Right kidney (tissue), 9 donors: ENCODE measurements at places on chromosomes 7 and 10.

DNA sequence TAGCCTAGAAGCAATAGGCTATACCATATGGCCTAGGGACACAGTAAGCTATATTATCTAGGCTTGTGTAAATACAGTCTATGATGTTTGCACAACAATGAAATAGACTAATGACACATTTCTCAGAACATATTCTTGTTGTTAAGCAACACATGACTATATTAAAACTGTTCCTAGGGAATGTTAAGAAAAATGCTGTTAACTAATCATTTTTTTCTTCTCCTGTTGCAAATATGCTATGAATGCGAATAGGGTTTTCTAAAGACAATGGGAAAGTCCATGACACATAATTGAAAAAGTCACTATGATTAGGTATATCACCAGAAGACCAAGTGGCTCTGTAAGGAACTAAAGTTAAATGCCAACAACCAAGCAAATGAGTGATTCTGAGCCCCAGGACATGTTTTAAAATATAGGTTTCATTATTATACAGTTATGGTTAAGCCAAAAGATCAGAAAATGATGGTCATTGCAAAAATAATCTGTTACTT, 454.0 kb upstream of the SORCS1 start:
- DNase-seq, result no peak

DNA sequence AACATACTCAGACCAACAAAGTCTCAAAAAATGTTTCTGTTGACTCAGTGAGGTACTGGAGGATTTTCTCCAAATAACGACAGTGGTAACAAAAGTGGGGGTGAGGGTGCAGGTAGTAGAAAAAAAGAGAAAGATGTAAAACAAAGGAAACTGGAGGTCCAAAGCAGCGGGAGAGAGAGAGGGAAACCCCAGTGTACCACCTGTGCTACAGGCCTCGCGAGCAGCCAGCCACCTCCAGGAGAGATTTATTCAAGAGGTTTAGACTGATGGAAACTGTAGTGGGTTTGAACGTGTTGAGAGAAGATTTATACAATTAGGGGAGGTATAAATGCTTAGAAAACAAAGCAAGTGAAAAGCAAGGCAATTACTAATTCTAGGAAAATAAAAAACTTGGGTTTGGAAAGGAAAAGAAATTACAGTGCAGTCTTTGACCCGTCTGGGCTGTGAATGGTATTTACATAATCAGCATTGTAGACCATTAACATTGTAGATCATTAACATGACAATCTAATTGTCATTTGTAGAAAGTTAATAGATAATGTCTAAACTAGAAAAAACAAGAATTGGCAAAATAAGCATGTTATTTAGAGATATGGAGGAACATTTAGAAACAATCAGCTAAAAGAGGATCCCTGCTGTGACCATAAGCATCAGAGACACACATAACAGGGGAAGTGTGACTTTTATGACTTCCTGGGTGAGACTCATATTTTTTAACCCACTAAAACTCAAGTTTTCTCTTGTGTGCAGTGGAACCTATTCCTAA, 180.0 kb downstream of the RELN start:
- no peak for DNase-seq

DNA sequence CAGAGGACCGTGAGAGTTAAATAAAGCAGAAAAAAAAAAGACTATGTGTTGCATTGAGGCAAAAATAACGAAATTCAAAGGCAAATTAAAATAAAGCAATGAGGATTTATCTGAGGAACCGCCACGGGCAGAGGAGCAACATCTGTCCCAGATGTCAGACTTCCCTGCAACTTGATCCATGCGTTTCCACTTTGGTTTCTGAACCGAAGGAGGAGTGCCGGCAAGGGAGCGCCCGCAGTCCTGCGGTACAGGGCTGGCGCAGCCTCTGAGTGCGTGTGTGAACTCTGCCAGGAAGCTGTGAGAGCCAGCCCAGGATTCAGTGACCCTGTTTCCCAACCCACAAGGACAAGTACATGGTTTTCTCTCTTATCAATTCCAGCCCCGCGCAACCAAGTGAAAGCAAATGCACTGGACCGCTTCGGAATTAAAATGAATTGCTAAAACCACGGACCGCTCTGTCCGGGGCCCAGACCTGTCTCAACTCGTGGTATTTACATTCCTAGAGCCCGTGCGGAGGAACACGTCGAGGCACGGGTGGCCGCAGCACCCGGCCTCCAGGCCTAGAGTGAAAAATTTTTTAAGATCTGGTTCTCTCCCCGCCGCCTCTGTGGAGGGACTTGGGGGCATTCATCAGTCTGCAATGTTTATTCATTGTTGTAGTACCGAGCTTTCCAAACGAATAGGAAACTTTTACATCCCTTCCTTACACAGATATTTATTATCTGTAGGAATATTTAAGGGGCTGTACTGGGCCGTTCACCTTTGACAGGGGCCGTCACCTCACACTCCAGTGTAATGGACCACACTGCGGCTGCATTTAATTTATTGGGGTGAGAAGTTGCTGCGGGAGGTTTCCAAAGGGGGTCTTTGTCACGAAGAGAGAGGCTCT, 291.5 kb upstream of the NFE2L3 start:
- DNase-seq, result peak; percentile 81

GRCh38 chr10:95260909-95261552, 29.8 kb downstream of the PDLIM1 start:
- DNase-seq, result no peak

- DNase-seq, result peak; percentile 65
Observed at GRCh38 chr10:69237528-69238159, 17.5 kb downstream of the HKDC1 start.

DNA sequence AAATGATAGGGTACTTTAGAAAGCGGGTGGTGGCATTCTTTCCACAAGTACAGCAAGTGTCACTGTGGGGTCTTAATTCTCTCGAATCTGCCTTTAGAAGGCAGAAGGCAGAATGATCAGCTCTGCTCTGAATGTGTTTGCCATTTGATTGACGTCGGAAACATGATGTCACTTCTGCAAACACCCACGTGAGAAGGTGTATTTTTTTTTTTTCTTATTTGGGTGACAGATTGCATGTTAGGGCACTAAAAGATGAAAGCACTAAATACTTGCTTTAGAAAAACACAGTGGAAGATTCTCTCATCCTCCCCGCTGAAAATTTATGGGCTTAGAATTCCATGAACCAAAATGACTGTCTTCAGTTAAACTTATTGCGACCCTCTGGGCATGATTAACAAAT, 150.2 kb downstream of the TCF7L2 start:
- peak; percentile 30 for DNase-seq

- no peak for DNase-seq
Observed at GRCh38 chr7:131653418-131654248, 97.2 kb upstream of the PODXL start.

- DNase-seq, result no peak
Observed at GRCh38 chr7:3495530-3495929, 194.5 kb downstream of the SDK1 start.

- no peak for DNase-seq
Observed at GRCh38 chr10:100693821-100694220, 51.6 kb upstream of the PAX2 start.

- DNase-seq, result no peak
Observed at GRCh38 chr7:139131-139530, 53.2 kb upstream of the FAM20C start.

- no peak for DNase-seq
Observed at GRCh38 chr10:3220853-3221252, 48.3 kb upstream of the PITRM1 start.

DNA sequence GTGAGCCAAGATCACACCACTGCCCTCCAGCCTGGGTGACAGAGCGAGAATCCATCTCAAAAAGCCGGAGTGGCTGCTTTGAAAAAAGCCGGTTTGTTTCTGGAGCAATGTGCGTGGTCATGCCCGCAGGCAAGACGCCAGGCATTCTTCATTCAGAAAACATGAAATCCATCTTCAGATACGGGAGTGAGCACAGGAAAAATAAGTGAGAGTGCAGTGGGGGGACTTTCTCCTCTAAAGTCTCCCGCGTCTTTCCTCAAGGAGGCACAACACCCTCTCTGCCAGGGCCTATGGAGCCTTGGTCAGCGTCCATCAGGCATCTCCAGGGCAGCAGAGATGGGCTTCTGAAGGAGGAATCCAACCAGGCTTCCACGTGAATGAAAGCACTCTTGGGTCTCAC, 62.3 kb upstream of the DGKI start:
- no peak for DNase-seq

GRCh38 chr10:96502561-96503282, 11.0 kb downstream of the TLL2 start:
- no peak for DNase-seq

- DNase-seq, result no peak
Observed at GRCh38 chr10:102710609-102711008, 3.6 kb downstream of the ARL3 start.

GRCh38 chr10:101136007-101136707, 5.1 kb downstream of the TLX1 start:
- peak; percentile 54 for DNase-seq

- no peak for DNase-seq
Observed at GRCh38 chr7:157239571-157240270, 97.1 kb upstream of the DNAJB6 start.

DNA sequence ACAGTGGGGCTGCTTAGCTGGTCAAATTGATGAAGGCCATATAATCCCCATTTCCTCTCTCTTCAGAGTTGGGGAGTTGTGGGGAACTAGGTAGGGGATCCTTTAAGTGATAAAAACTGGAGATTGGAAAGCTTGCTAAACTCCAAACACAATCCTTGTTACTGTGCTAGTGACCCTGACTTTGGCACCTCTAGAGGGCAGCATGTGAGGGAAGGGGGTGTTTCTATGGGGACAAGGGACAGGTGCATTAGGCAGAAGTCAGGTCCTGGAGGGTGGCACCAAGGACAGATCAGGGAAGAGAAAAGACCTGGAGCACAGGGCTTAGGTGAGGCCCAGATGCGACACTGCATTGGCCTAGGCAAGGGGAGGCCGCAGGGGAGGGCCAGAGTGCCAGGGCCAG, 66.9 kb downstream of the CDHR3 start:
- no peak for DNase-seq

- DNase-seq, result no peak
Observed at GRCh38 chr7:70352906-70353305, 754.6 kb downstream of the AUTS2 start.

- no peak for DNase-seq
Observed at GRCh38 chr10:70192326-70192968, 22.1 kb upstream of the SAR1A start.

GRCh38 chr7:152313831-152314604, 121.8 kb downstream of the KMT2C start:
- no peak for DNase-seq

- DNase-seq, result no peak
Observed at GRCh38 chr10:110306452-110306768, 1.7 kb upstream of the SMNDC1 start.

DNA sequence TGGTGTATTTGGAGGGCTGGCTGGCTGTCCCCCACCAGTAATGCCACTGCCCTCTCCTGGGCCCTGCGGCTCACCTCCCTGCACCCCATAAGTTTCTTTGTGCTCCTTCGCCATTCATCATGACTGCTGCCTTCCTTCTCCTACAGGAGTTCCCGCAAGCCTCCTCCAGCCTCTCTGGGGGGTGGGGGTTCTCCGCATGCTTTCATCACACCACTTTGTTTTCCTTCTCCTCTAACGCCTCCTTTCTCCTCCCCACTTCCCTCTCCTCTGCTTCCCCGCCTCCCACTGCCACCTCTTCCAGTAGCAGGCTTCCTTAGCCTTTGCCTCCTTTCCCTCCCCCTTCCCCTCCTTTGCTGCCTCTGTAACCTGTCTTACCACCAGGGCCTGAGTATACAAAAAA, 58.1 kb downstream of the PAX2 start:
- DNase-seq, result no peak

DNA sequence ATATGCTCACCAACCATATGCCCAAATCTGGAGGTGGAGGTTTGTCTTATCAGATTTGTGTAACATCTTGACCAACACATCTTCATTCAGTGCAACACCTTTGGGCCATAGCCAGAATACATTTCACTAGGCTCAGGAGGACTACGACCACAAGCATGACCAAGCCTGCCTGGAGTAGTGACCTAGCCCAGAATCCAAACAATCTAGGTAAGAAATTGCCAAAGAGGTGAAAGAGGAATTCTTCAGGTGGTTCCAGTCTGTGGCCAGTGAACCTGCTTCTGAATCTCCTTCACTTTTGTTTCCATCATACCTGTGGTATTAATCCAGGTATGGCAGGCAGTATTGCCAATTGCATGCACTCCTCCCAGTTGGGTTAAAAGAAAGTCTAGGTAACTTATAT, 112.8 kb upstream of the RAB18 start:
- no peak for DNase-seq

GRCh38 chr7:7869036-7869435, 99.6 kb upstream of the GLCCI1 start:
- no peak for DNase-seq

- peak; percentile 68 for DNase-seq
Observed at GRCh38 chr7:151051108-151051507, 2.8 kb downstream of the ASIC3 start.

DNA sequence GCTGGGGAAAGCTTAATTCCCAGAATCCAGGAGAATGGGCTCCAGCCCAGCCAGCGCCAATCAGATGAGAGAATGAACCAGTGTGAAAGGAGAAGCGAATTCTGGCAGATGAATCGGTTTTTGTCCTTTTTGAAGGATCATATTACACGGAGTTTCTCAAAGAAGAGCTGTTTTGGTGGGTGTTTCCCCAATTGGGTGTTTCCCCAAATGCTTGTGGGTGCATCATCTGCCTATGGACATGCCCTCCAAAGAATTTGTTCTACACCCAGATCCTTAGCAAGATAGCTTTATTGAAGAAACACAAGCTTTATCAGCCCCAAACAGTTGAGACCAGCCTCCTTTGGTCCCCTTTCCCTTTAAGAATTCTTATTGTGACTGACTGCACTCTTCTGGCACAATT, 186.5 kb upstream of the GPR26 start:
- no peak for DNase-seq

GRCh38 chr7:25520017-25520416, 291.7 kb upstream of the NPVF start:
- DNase-seq, result peak; percentile 31

- no peak for DNase-seq
Observed at GRCh38 chr7:148116829-148117403, 473.6 kb upstream of the C7orf33 start.

DNA sequence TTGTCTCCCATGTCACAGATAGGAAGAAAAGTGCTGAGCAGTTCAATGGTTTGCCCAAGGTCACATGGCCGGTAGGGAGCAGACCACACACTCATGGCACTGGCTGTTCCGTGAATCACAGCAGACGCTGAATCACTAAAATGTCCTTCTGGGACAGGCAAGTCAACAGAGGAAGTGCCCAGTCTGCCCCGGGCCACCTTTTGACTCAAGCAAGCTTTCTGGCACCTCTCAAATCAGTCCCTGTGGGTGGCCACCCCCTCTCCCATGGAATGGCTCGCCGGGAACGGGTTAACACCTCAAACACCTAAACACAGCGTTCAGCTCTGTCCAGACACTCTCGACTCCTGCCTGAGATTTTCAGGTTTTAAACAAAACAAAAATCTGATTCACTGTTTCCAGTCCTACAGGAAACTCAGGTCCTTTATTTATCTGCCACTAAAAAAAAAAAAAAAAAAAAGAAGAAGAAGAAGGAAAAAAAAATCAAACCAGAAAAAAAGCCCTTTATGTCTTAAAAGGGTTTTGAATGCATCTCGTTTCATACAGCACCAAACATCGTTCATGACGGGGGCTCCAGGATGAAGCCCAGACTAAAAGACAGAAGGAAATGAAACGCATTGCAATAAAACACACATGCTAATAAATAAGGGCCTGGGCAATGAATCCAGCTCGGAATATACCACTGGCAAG, 15.5 kb downstream of the CARD11 start:
- no peak for DNase-seq

- DNase-seq, result no peak
Observed at GRCh38 chr10:110507346-110507745, 9.6 kb downstream of the DUSP5 start.
